Activated naive CD4-positive, alpha-beta T cell treated with anti-CD3 and anti-CD28 coated beads for 36 hours (primary cell): ENCODE measurements at places on chromosomes 2 and 18. TPM values are rescaled to one million over a fixed set of nuclear protein-coding genes. Genes with fewer than 3 reads are reported as not detected.

- H3K4me3 ChIP-seq, result no peak overlapping the region
- DNase-seq, result no peak
- no peaks in the 10 kb centered on the region for H3K36me3 ChIP-seq
- H3K4me1 ChIP-seq, result peaks cover under 1% of the 10 kb centered on the region
- H3K27ac ChIP-seq, result no peak overlapping the region
Observed at GRCh38 chr2:120660056-120660694, 75.5 kb upstream of the GLI2 start.

DNA sequence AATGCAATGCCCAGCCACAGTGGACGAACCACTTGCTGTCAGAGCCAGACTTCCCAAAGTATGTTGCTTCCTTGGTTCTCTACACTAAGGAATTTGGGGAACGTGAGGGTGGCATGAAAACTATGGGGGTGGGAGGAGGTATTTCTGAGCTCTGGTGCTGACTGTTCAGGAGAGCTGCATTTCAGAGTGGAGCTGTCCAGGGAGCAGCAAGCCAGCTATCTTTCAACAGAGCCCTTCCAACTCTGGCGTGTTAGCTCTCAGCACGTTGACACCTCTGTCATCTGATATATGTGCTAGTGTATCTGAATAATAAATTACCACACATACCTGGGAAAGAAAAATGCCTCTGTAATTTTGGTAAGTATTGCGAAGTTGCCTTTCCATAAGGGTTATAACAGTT is 66.1 kb downstream of the SAP130 start:
- no peak for DNase-seq
- no peaks in the 10 kb centered on the region for H3K27me3 ChIP-seq
- peaks cover 30% of the 10 kb centered on the region for H3K36me3 ChIP-seq

- DNase-seq, result no peak
- H3K36me3 ChIP-seq, result no peaks in the 10 kb centered on the region
- no peak overlapping the region for H3K4me3 ChIP-seq
- peaks cover 10% of the 10 kb centered on the region for H3K27me3 ChIP-seq
- H3K27ac ChIP-seq, result no peak overlapping the region
- H3K4me1 ChIP-seq, result no peaks in the 10 kb centered on the region
Observed at GRCh38 chr18:24535527-24536295, 75.3 kb downstream of the HRH4 start.

DNA sequence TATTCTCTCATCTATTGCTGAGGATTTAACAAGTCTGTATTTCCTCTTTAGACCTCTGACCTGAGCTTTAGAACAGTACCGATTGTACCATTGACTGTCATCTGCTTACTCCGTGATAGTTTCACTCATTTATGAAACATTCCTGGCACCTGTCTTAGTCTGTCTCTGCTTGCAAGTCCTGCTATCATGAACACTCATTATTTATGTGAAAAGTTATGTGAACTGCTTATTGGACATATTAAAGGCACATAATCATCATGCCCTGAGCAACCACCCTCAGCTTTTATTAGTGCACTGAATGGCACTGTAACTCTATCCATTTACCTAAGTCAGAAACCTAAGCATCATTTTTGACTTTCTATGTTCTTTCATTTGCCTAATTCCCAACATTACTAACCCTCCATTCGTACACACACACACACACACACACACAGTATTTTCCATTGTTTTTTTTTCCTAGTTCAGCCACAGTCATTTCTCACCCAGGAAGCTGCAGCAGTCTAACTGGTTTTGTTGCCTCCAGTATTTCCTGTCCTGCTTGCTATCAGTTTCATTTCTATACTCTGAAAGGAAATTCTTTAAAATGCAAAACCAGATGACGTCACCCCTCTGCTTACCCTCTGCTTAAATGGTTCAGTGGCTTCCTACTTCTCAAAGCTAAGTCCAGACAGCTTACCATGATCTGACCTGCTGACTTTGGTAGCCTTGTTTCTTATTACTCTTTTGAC is 146.1 kb downstream of the HAUS1 start:
- H3K4me3 ChIP-seq, result peak overlapping the region; percentile 60
- peaks cover 25% of the 10 kb centered on the region for H3K36me3 ChIP-seq
- H3K27me3 ChIP-seq, result no peaks in the 10 kb centered on the region

- H3K4me1 ChIP-seq, result peaks cover 36% of the 10 kb centered on the region
- no peak for DNase-seq
- peak overlapping the region; percentile 95 for H3K4me3 ChIP-seq
- peak overlapping the region; percentile 94 for H3K27ac ChIP-seq
- no peaks in the 10 kb centered on the region for H3K27me3 ChIP-seq
- H3K36me3 ChIP-seq, result peaks cover 7% of the 10 kb centered on the region
Observed at GRCh38 chr2:208266553-208266893, 468 bp downstream of the PIKFYVE start.

GRCh38 chr18:76402026-76402990 is 92.7 kb downstream of the ZNF516 start:
- H3K4me1 ChIP-seq, result peaks cover 4% of the 10 kb centered on the region
- H3K36me3 ChIP-seq, result no peaks in the 10 kb centered on the region
- no peak for DNase-seq
- H3K27ac ChIP-seq, result no peak overlapping the region
- no peak overlapping the region for H3K4me3 ChIP-seq
- no peaks in the 10 kb centered on the region for H3K27me3 ChIP-seq

DNA sequence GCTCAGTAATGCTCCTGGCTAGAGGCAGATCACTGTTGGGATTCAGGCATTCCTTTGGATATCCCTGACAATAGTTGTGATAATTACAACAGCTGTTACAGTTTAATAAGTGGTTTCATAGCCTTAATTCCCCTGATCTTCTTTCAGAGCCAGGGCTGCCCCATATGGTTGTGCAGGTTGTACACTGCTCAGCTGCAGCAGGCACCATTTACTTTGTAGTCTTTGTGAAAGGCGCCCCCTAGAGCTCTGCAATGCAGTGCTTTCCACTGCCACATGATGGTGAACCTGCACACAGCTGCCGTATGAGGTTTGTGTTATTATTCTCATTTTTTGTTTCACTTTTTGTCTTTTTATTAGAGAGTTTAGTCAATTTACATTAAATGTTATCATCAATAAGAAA is 239.1 kb downstream of the KCNS3 start:
- H3K36me3 ChIP-seq, result no peaks in the 10 kb centered on the region
- H3K4me1 ChIP-seq, result no peaks in the 10 kb centered on the region
- H3K4me3 ChIP-seq, result no peak overlapping the region
- DNase-seq, result peak; percentile 43
- H3K27ac ChIP-seq, result no peak overlapping the region

- no peaks in the 10 kb centered on the region for H3K4me1 ChIP-seq
- H3K36me3 ChIP-seq, result no peaks in the 10 kb centered on the region
- H3K4me3 ChIP-seq, result no peak overlapping the region
Observed at GRCh38 chr18:29251681-29252080, 1074.8 kb upstream of the CDH2 start.

DNA sequence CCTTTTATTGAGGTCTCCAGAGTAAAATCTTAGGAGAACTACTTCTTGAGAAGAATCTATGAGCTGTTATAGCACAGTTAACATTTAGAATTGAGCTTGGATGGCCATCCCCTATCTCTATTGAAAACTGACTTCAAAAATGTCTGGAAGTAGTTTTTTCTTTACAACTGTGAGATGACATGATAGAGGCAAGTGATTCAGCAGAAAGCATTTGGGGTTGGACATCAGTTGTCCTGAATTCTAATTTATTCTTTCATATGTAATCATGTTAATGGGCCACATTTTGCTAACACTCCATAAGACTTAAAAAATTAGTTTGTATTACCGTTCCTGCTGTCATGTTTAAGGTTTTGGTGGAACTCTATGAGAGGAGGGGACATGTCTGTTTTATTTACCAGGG is 237.0 kb upstream of the SLC14A2 start:
- no peak for DNase-seq
- no peak overlapping the region for H3K4me3 ChIP-seq
- H3K27me3 ChIP-seq, result peaks cover 15% of the 10 kb centered on the region
- H3K36me3 ChIP-seq, result no peaks in the 10 kb centered on the region
- H3K27ac ChIP-seq, result no peak overlapping the region

GRCh38 chr2:168114619-168115018 is 132.8 kb downstream of the STK39 start:
- H3K27ac ChIP-seq, result no peak overlapping the region
- no peak for DNase-seq
- no peak overlapping the region for H3K4me3 ChIP-seq
- no peaks in the 10 kb centered on the region for H3K27me3 ChIP-seq
- H3K4me1 ChIP-seq, result no peaks in the 10 kb centered on the region

GRCh38 chr2:121377646-121378045 is 92.6 kb upstream of the TFCP2L1 start:
- no peak for DNase-seq
- H3K36me3 ChIP-seq, result peaks cover 29% of the 10 kb centered on the region
- no peak overlapping the region for H3K4me3 ChIP-seq
- H3K27me3 ChIP-seq, result no peaks in the 10 kb centered on the region
- no peak overlapping the region for H3K27ac ChIP-seq
- no peaks in the 10 kb centered on the region for H3K4me1 ChIP-seq

- DNase-seq, result no peak
- H3K4me3 ChIP-seq, result no peak overlapping the region
- peaks cover 7% of the 10 kb centered on the region for H3K36me3 ChIP-seq
- H3K27ac ChIP-seq, result no peak overlapping the region
- no peaks in the 10 kb centered on the region for H3K4me1 ChIP-seq
Observed at GRCh38 chr2:18722101-18722500, 132.7 kb upstream of the NT5C1B start.

DNA sequence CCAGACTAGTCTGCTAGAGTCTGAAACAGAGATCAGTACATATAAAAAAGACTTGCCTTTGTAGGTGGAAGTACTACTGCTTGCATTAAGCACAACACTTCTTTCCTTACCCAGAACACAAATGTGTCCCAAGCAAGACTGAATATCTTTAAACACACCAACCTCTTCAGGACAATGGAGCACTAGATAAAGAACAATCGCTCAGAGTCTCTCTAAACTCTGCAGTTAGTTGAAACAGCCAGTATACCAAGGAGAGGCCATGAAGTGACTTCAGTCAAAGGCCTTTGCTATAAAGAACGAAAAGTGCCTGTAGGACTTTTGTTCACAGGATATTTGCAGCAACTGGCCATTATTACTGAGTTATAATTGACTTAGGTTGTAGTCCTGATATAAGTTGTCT is 9.9 kb upstream of the B4GALT6 start:
- H3K27ac ChIP-seq, result no peak overlapping the region
- H3K4me1 ChIP-seq, result no peaks in the 10 kb centered on the region
- H3K4me3 ChIP-seq, result no peak overlapping the region
- DNase-seq, result no peak
- peaks cover 4% of the 10 kb centered on the region for H3K27me3 ChIP-seq
- H3K36me3 ChIP-seq, result no peaks in the 10 kb centered on the region

DNA sequence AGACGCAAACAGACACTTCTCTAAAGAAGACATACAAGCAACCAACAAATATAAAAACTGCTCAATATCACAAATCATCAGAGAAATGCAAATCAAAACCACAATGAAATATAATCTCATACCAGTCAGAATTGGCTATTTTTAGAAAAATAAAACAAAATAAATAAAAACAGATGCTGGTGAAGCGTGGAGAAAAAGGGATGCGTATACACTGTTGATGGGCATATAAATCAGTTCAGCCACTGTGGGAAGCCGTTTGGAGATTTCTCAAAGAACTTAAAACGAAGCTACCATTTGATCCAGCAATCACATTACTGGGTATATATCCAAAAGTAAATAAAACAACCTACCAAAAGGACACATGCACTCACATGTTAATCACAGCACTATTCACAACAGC is 206.2 kb downstream of the HNMT start:
- H3K27me3 ChIP-seq, result no peaks in the 10 kb centered on the region
- no peak for DNase-seq
- no peak overlapping the region for H3K27ac ChIP-seq

- H3K36me3 ChIP-seq, result peaks cover 4% of the 10 kb centered on the region
- H3K27me3 ChIP-seq, result no peaks in the 10 kb centered on the region
- DNase-seq, result peak; percentile 25
Observed at GRCh38 chr2:105330681-105331375, 1.3 kb upstream of the TGFBRAP1 start.

GRCh38 chr2:231665245-231666170 is 42.8 kb upstream of the PTMA start:
- H3K27ac ChIP-seq, result no peak overlapping the region
- no peak overlapping the region for H3K4me3 ChIP-seq
- H3K4me1 ChIP-seq, result peaks cover 17% of the 10 kb centered on the region
- DNase-seq, result no peak
- no peaks in the 10 kb centered on the region for H3K27me3 ChIP-seq
- no peaks in the 10 kb centered on the region for H3K36me3 ChIP-seq

MROH2A gene
- not detected for total RNA-seq

SLC30A3 gene
- 0.55 TPM for total RNA-seq

TWIST2 gene
- total RNA-seq, result not detected

NAGK gene
- total RNA-seq, result 38.3 TPM

CLASP1 gene
- total RNA-seq, result 47.3 TPM

PCARE gene
- total RNA-seq, result not detected

FZD7 gene
- 0.43 TPM for total RNA-seq

QPCT gene
- not detected for total RNA-seq

RGPD3 gene
- total RNA-seq, result not detected
